ENCODE measurements at places on chromosomes 5 and 9.

GRCh38 chr5:179355976-179356974 lies 11.0 kb upstream of the ADAMTS2 start:
- no peak for DNase-seq

- DNase-seq = no peak
Observed at GRCh38 chr5:63554191-63554590, 408.1 kb downstream of the HTR1A start.

- DNase-seq = no peak
Observed at GRCh38 chr9:13364271-13365000, 84.9 kb upstream of the MPDZ start.

- DNase-seq = no peak
Observed at GRCh38 chr9:29609282-29609681, 2036.0 kb upstream of the C9orf72 start.

All from SHP77 (cell line).